ENCODE measurements at places on chromosomes 11 and 22.

DNA sequence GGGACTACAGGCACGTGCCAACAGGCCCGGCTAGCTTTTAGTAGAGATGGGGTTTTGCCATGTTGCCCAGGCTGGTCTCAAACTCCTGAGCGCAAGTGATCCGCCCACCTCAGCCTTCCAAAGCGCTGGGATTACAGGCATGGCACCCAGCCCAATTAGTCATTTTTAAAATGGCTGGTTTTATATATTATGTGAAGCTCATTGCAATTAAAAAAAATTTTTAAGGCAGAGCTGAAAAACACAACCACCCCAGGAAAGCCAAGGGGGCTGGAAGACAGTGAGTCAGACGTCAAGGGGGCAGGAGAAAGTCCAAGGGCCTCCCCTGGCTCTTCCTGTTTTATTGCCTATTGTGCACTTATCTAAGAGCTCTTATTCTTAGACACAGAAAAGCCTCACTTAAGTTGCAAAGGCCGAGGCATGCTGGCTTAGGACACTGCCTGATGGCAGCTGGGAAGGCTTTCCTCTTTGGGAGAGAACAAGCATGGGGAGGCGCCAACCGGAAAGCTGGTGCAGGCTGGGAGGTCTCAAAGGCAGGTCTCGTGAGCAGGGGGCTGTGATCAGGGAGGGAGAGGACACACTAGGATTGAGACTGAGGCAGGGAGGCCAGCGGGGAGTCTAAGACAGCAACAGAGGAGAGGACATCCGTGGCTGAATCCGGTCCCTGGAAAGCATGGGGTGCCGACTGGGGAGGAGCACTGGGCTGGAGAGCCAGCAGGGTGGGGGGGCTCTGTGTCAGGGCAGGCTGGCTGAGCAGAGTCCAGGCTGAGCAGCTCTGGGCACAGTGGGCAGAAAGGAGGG, 11.1 kb upstream of the OSM start:
- peak; percentile 49 for DNase-seq

DNA sequence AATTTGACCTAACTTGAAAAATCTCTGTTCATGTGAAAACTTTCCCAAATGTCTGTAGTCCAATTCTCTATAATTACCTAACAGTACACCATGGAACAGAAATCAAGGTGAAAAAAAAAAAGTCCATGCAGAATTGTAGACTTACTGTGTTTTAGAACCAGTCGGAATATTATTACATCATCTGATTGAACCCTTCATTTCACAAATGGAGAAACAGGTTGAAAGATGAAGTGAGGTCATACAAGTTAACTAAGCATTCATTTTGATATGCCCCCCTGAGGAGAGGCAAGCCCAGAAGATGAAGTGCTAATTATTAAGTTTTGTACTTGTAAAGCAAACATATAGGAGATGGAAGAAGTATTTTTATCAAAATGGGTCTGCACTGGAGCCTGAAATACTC, 179.4 kb downstream of the WNT11 start:
- no peak for DNase-seq

DNA sequence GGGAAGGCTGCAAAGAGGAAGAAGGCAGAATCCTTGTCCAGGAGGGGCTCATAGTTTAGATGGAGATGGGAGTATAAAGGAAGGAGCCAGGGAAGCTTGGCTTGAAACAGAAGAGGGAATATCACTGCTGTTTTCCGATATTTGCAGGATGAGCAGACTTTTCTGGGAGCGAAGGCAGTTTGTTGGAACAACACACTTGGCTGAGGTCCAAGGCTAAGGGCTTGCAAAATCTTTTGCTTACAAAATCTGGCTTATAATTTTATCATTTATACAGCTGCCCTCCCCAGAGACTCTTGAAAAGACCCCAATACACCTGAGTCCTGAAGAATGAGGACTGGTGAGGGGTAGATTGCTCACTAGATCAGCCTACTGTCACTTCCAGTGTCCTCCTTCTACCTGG, 174.8 kb downstream of the NELL1 start:
- DNase-seq, result no peak

DNA sequence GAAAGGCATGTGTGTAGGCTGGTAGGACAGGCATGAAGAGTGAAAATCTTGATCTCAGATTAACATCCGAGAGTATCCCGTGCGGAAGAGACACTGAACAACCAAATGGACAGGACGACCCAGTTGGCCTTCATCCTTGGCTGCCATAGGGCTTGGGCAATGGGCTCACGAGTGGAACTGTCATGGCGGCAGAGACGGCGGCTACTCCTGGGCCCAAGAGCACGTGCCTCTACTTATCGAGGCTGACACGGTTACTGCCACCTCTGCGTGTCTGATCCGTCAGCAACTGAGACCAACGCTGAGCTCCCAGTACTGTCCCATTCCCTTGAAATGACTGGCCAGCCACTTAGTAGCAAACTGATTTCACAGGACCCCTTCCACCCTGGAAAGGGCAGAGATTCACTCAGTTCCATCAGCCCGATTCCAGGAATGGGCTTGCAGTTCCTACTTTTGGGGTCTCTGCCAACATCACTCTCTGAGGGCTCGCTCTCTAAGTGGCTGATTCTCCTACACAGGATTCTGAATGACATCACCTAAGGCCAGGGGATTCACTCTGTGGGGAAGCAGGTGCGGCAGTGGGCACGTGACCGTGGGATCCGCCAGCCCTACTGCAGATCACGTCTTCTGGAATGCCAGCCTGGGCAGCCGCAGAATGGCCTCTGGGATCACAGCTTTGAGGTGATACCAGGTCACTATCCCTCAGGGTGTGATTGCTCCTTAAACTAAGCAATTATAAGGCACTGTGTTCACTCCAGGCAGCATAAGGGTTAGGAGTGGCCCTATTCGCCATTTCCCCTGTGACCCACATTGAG, 97.8 kb downstream of the RPS6KA4 start:
- no peak for DNase-seq

- DNase-seq, result no peak
These were observed 102.0 kb downstream of the TBC1D22A start for GRCh38 chr22:46864314-46865051.

GRCh38 chr11:94196363-94196762, 67.7 kb downstream of the PANX1 start:
- no peak for DNase-seq

GRCh38 chr11:68066742-68067141, 27.9 kb downstream of the TCIRG1 start:
- no peak for DNase-seq

GRCh38 chr22:38230916-38231315, 29.1 kb downstream of the MAFF start:
- no peak for DNase-seq

GRCh38 chr11:63903884-63904283, 13.1 kb downstream of the RCOR2 start:
- DNase-seq, result no peak

DNA sequence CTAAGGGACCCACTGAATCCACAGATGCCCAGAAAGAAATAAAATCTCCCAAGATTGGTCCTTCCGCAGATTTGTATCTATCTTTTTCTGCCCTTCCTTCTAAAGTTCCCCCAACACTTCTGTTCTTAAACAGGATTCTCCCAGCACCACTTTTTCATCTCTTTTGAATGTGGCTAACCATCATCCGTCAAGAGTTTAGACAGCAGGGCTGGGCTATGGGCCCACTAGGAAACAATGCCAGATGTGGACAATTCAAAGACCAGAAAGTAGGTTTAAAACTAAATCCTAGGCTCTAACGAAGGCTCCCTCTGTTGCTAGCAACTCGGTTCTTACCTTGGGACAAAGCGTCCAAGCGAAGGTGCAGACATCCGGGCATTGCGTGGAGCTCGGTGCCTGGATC, 100.0 kb downstream of the AMBRA1 start:
- DNase-seq, result no peak

DNA sequence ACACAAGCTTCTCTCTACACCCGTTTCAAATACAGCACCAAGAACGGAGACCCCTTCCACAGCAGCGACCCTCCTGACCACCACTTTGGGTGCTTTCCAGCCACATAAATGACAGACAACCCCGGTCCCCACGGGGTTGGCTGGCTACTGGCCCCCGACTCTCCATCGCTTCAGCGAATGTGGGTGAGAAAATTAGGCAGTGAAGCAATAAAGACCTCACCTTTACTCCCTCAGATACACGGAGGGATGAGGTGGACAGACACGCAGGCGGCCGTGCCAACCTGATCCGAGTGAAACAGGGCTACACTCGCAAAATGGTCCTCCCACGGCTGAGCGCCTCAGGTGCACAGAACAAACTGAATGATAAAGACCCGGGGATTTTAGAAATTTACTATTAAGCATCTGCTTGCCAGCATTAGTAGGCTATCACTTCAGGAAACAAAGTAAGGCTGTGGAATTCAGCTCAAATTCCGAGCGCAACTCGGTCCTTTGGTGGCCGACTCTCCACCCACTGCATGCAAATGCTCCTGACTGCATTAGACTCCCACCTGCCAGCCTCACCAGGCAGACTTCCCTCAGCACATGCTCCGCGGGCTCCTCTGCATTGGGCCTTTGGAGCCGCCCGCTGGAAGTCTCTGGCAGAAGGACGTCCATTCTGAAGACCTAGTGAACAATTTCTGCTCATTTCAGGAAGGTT, 12.8 kb upstream of the EFCAB6 start:
- no peak for DNase-seq

DNA sequence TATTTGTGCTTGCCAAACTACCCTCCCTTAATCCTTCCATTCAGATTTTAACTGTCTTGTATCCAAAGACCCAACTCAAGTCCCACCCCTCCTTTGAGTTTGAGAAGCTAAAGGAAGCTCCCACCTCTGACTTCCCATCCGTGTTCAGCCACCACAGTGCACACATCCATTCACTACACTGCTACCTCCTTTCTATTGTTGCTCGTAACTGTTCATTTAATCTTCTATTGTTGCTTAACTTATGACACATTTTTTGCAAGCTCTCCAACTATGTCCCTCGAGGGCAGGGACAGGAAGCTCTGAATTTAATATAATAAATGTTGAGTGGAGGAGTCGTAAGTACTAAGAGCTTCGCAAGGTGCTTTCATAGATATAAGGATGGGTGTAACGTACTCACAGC, 10.4 kb downstream of the LARGE1 start:
- DNase-seq, result no peak

GRCh38 chr11:134592391-134592990, 180.4 kb upstream of the B3GAT1 start:
- DNase-seq, result no peak

DNA sequence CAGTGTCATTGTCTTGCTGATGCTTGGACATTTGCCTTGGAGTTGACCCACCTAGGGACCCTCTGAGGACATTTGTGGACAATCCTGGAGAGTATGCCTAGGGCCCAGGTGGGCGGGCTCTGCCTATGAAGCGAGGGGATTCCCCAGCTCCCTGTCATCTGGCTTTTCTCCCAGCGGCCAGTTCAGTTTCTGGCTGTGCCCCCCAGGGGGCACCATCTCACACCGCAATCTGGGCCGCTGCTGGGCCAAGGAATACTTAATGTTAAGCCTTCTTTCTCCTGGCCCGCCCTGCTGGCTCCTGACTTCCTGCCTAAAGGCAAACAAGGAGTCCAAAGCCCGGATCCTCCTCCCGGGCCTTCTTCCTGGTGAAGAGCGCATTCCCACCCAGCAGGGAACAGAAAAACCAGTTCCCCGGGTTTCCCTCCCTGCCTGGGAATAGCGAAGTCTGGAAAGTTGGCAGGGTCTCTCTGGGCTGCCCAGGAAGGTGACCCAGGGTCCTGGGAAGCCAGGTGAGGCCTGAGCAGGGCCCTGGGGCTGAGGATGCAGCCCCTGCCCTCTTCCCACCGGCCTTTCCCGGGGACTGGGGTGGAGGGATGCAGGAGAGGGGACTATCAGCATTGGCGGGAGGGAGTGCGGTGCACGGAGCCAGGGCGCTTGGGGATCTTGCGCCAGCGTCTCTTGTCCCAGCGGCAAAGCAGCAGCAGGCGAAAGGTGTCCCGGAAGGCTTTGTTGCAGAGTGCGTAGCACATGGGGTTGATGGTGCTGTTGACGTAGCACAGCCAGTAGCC, 11.9 kb downstream of the CHRM1 start:
- no peak for DNase-seq

- DNase-seq, result no peak
These were observed 7.3 kb upstream of the PES1 start for GRCh38 chr22:30598986-30599385.

DNA sequence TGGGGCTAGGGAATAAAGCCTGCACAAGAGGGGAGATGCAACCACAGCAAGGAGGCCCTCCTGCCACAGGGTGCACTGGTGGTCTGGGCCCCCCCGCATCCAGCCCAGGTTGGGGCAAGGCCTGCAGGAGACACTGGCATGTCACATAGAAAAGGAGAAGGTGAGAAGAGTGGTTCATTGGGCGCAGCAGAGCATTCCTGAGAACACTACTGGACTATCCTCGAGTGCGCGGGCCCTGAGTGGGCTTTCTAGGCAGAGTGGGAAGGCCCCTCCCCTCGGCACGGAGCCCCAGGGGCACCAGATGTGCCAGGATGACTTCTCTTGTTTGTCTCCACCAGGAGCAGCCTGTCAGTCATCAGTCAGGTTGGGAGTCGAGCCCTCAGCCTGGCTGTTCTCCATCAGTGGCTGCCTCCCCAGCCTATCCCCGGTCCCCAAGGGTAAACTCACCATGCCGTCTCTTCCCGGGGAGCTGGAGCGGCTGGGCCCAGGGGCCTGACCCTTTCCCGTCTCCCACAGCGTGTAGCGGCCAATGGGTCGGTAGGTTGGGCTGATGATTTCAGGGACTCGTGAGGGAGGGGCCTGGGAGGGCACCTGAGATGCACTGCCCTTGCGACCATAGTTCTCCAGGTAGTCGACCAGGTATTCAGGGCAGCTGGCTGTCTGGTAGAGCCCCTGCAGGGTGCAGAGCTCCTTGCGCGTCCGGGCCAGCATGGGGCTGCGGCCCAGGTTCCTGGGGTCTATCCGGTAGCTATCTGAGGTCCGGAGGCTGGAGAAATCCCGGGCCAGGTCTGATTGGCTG, 9.0 kb downstream of the USP2 start:
- no peak for DNase-seq

DNA sequence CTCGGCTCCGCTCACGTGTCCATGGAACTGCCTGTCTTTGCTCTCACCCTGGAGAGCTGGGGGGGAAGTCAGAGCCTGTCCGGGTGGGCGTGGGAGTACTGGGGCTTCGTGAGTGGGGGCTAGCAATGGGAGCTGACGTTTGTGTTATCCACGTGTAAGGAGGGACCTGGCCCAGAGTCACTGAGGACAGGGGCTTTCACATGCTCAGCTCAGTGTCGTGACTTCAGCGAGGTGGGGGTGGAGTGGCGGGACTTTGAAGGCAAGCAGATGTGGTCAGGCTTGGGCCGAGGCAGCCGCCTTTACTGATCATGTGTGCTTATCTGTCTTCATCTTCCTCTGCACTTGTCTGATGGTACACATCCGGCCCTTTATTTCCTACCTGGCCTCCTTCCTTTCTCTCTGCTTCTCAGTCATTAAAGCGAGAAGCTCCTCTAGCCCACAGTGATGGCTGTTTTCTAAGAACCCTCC, 113.1 kb upstream of the NNMT start:
- DNase-seq, result no peak
